Adrenal gland (tissue), 19 donors: ENCODE measurements at places on chromosomes 5 and 9. TPM values are rescaled to one million over a fixed set of nuclear protein-coding genes. Genes with fewer than 3 reads are reported as not detected.

Gene PTPRD
- polyA plus RNA-seq = 6.5 TPM

Gene CFAP77
- not detected for polyA plus RNA-seq

Gene PPP3R2
- not detected for polyA plus RNA-seq

Gene TSLP
- 0.97 TPM for polyA plus RNA-seq

Gene TMC1
- not detected for polyA plus RNA-seq

Gene ISL1
- 1.2 TPM for polyA plus RNA-seq

Gene IFNB1
- polyA plus RNA-seq = not detected

Gene ESM1
- 0.44 TPM for polyA plus RNA-seq

Gene DOK3
- 2.3 TPM for polyA plus RNA-seq

Gene TEK
- polyA plus RNA-seq = 2.7 TPM

Gene ST6GALNAC4
- 8.6 TPM for polyA plus RNA-seq

Gene IL3
- not detected for polyA plus RNA-seq

Gene CDKN2B-AS1
- 0.13 TPM for polyA plus RNA-seq

Gene STPG3
- polyA plus RNA-seq = 0.32 TPM

Gene DND1
- 2.1 TPM for polyA plus RNA-seq

Gene TOMM5
- polyA plus RNA-seq = 250 TPM

Gene PDE8B
- 5.9 TPM for polyA plus RNA-seq

Gene MED27
- 12.2 TPM for polyA plus RNA-seq
